ENCODE measurements at places on chromosomes 5 and 9.

GRCh38 chr9:131478421-131478868, 24.3 kb upstream of the POMT1 start:
- DNase-seq, result peak; percentile 52

DNA sequence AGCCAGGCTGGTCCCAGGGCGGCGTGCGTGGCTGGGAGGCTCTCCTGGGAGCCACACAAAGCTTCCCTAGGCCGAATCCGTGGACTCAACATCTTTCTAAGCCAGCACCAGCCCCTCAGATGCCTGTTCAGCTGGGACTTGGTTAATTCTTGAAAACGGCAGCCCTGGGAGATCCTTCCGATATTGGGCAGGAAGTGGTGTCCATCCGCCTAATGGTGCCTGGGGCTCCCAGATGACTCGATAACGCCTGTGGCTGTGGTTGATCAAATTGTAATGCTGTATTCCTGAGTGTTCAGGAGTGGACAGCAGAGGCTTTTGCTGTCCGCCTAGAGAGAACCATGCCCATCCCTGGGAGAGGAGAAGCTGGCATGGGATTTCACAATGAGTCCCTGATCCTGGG, 14.1 kb downstream of the KCNT1 start:
- no peak for DNase-seq

DNA sequence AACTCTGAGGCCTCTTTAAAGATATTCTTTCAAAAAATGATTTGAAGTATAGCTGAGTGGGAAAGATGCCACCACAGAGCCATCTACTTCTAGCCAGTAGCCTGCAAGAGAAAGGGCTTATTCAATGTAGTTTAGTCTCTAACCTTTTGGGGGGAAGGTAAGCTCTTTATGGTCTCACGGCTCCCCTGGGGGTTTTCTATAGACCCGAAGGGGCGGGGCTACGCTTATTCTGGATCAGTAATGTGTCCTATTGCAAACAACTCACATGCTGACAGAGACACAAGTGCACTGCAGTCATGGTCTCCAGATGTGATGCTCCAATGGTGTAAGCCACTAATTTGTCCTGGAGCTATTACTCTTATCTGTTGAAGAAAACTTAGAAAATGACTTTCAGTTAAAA, 53.4 kb upstream of the RPS23 start:
- no peak for DNase-seq

DNA sequence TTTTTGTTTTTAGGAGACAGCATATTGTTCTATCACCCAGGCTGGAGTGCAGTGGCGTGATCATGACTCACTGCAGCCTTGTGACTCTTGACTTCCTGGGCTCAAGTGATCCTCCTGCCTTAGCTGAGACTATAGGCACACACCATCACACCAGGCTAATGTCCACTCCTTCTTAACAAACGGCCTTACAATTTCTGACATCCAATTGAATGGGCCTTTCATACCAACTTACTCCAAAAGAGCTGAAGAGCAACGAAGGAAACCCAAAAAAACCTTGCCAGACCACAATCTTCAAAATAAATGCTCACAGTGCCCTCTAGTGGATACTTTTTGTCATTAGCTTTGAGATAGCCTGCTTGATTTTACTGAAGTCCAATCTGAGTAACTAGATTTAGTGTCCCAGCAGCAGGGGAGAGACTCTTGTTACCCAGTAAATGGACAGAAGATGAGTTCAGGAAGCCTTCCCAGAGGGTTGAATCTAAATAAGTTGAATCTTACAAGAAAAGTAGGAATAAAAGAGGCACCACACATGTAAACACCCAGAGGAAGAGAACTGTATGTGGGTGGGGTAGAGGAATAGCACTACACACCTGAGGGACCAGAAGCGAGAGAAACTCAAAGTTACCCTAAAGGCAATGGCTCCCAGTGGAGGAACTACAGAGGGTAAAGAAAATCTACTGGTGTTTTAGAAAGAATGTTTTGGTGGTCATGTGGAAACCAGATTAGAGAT, 9.3 kb downstream of the ZNF622 start:
- DNase-seq, result no peak

GRCh38 chr5:52809884-52810283, 22.2 kb downstream of the ITGA1 start:
- DNase-seq, result no peak

- DNase-seq, result no peak
Observed at GRCh38 chr9:74977287-74977686, 24.6 kb upstream of the C9orf40 start.

DNA sequence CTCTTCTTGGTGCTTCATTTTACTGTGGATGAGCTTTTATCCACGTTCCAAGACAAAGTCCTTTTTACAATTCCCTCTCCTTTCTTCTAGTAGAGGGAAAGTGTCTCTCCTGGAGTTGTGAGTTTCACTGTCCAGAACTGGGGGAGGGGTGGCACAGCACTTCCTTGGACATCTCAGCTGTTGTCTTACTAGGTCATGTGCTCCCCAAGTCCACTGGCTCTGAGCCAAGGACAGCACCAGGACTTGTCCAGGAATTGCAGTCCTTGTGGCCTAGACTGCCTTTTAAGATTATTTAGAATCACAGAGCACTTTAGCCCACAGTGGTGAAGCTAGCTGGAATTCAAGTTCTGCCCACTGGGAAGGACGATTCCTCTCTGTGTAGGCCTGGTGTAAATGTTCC, 700.2 kb upstream of the PTPRD start:
- no peak for DNase-seq

Measured in activated CD8-positive, alpha-beta memory T cell treated with anti-CD3 and anti-CD28 coated beads for 1 hour (primary cell).